ENCODE measurements at places on chromosomes 2 and 18.

DNA sequence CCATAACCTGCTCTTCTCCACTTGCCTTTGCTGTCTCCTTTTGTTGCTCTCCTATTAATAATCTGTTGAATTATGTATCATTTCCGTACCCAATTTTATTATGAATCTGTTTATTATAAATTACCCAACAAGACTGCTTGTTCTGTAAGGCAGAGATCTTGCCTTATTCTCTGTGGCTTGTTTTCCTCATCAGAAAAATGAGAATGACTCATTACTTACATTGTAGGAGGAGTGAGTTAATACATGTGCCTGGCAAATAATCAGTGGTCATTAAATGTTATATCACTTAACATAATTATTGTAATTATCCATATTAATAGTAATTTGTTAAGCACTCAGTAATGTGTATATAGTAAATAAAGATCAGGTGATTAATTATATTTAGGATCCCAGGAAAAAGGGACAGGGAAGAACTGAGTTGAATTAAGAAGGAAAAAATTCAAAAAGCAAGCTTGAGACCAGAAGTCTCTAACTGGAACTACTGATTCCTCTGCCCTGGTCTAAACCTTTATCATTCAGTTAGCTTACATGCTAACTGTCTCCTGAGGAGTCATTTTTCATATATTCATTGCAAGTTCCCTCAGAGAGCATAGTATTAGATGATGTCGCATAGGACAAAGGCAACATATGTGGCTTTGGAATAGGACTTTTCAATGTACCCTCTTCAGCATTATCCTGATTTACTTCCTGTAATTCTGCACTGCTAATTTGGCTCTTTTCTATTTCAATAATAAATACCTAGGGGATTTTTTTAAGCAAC lies 335.7 kb downstream of the GALNT13 start:
- DNase-seq, result no peak

- no peak for DNase-seq
Observed at GRCh38 chr2:235642446-235643098, 148.7 kb downstream of the AGAP1 start.

DNA sequence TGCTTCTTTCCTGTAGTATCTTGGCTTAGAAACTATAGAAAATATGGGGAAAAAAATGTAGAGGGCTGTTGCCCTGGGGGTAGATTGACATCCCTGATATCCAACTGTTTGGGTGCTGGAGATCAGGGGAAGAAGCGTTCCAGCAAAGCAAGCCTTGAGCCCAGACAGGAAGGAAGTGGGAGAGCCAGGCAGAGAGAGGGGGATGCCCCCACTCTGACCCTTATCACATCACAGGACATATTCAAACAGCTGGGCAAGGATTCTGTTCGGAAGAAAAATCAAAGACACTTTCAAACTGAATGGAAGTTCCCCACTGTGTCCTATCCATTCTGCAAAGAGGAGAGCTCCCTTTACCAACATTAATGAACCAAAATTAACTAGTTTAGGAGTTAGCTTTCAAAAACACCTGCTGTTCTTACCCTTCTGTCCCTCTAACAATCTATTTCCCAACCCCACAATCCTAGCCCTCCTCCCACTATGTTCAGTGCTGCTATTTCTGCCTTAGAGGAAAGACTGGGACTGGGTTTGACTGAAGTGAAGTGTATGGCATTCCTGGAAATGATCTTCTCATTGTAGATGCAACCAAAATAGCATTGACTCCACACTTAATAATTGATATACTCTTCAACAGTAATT lies 16.9 kb upstream of the KCNG3 start:
- DNase-seq, result no peak

GRCh38 chr2:164881524-164881923 lies 39.9 kb upstream of the COBLL1 start:
- no peak for DNase-seq

DNA sequence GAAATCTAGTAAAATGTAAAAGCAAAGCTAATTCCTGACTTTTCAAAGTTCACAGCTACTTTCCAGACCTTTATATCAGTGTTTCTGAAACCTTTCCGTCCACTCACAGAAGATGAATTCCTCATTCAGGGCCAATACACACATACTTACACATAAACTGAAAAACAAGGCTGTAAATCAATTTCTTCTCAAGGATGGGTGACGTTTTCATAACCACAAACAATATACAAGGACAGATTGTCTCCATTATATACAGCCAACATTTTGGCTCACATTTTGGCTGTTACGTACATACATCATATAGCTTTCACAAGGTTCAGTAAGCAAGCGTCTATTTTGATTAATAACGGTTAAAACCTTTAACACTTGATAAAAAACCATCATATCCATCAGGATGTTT lies 1.4 kb downstream of the RPRD1A start:
- no peak for DNase-seq

GRCh38 chr18:64436111-64436510 lies 287.2 kb upstream of the LINC00305 start:
- no peak for DNase-seq

DNA sequence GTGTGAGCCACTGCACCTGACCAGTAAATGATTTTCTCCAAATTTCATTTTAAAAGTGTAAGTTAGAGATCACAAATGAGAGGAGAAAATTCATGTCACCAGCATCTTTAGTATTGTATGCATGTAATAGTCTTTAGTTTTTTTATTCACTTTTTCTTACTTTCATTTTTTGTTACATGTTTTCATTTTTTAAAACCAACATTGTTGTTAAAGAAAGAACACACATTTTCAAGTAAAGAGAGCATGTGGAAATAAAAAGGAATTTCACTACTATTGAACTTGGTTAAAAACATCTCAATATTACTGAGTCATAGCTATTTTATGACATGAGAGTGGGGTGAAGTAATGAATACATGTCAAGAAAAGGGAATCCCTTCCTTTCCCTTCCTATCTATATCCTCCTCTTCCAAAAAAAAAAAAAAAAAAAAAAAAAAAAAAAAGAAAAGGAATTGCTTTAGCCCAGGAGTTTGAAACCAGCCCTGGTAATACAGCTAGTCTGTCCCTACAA lies 29.1 kb upstream of the PMAIP1 start:
- DNase-seq, result peak; percentile 30

- no peak for DNase-seq
Observed at GRCh38 chr2:163613266-163613731, 122.5 kb downstream of the FIGN start.

Measured in BJ (cell line).